Stimulated activated CD4-positive, alpha-beta T cell treated with anti-CD3 and anti-CD28 coated beads, Interleukin-1b, Interleukin-23, amount 100 ng/mL, for 1 hour (primary cell): ENCODE measurements at places on chromosomes 7 and 10.

GRCh38 chr10:47133871-47134570 is 166.0 kb upstream of the GDF10 start:
- no peak for DNase-seq

GRCh38 chr10:51620131-51620530 is 79.3 kb downstream of the CSTF2T start:
- no peak for DNase-seq

GRCh38 chr10:19947656-19948055 is 131.4 kb downstream of the PLXDC2 start:
- DNase-seq: no peak

DNA sequence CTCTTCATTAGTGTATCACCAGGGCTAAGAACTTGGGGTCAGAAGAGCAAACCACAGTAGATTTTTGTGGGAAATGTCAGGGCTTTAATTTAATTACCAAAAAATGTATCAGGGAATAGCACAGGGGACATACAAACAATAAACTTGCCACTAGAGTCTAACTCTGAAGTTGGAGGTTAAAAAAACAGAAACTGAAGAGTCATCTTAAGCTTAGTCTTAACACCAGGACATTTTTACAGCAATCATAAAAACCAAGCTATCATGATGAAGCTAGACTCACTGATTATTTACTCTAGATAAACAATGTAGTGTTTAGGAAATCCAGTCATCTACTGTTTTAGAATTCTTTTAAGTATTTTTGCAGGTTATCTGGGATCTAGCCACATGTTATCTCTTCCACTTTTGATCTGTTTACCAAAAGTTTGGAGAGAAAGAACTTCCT is 48.4 kb upstream of the GLI3 start:
- no peak for DNase-seq

GRCh38 chr7:2729893-2730716 is 42.1 kb downstream of the AMZ1 start:
- no peak for DNase-seq

DNA sequence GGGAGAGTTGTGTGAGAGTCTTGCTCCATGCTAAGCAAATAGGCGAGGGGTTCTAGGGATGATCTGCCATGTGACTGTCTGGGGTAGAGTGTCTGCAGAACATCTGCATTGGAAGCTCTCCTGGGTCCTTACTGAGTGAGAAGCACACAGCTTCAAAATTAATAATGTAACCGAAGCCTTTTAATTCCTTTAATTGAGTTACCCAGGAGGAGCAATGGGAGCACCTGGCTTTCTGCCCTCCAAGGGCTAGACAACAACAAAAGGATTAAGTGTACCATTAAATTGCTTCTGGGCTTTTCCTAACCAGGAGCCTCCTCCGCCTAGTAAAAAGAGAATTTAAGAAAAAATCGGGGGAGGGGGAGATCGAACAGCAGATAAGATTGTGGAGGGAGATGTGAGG is 102.0 kb upstream of the TBX20 start:
- no peak for DNase-seq

GRCh38 chr7:137755427-137755826 is 91.3 kb downstream of the DGKI start:
- no peak for DNase-seq
